Stimulated activated CD8-positive, alpha-beta memory T cell treated with anti-CD3 and anti-CD28 coated beads, Interleukin-4, amount 100 ng/mL, for 4 hours (primary cell): ENCODE measurements at places on chromosomes 12 and 14.

- no peak for DNase-seq
These were observed 27.8 kb upstream of the BDKRB2 start for GRCh38 chr14:96176811-96177211.

DNA sequence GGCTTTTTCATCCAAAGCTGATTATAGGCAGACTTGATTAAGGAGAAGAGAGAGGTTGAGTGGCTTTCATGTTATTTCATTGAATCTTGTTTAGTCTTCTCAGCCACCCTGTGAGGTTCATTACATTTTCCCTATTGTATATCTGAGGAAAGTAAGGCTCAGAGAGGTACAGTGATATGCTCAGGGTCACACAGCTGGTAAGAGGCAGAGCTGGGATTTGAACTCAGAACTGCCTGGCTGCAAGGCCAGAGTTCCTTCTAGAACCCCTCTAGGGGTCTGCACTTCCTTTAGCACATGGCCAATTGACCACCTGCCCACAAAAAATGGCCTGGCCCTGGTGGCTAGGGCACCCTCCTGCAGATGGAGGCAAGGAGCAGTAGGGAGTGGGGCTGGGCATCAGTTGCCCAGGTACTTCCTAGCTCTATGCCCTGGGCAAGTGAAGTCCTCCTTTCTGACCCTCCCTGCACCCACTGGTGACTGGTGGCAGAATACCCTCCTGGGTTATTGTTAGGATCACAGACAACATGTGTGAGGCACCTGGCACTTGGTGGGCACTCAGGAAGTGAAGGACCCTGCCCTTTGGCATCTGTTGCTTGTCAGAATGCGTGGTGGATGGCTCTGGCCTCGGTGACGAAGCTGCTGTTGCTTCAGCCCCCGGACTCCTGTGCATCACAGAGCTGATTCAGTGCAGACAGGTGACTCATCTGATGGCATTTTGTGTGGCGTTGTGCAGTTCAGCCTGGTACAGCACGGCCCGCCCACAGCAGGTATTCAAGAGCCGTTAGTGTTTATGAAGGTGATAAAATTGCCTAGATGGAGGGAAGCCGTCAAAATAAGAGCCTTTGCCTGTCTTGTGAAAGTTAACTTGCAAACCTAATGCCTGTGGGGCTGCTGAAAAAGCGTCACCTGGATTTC, 115.8 kb downstream of the SLC25A47 start:
- DNase-seq: peak; percentile 49

- DNase-seq: no peak
These were observed 57.0 kb downstream of the PLEKHG7 start for GRCh38 chr12:92759634-92760268.

GRCh38 chr12:23662966-23663365, 286.5 kb downstream of the SOX5 start:
- DNase-seq: no peak

- DNase-seq: no peak
These were observed 448.2 kb downstream of the NRXN3 start for GRCh38 chr14:78618368-78618767.

DNA sequence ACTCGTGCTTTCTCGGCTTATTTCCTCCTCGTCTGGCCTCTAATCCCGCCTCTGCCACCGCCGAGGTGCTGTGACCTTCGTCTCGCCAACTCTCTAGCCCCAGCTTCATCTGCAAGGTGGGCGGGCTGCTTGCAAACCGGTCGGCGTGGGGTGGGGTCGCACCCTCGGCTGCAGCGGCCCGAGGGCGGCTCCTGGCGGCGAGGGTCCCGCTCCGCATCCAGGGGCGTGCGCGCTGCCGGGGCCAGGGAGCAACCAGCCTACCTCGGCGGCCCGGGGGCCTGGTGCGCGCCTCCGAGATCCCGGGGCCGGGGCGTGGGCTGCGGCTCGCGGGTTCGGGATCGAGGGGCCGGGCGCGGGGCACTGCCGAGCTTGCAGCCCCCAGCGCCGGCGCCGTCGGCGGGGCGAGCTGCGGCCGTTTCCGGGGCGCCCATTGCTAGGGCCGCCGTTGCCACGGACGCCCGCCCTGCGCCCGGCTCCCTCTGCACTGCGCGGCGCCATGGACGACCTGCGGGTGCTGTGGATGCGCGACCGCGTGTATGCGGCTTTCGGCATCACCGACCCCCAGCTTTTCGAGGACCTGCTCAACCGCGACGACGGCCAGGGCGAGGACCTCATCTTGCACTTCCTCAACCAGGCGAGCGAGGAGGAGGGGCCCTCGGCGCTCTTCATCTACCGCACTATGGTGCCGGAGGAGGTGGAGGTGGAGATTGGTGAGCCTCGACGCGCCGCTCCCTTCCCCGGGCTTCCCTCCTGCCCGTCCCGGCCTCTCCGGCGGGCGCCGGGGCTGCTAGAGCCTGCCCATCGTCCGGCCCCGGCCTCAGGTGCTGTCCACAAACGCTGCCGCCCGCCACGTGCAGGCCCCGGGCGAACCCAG, at the start of gene DNAH10:
Gene DNAH10 (plus strand): TSS at position 461 of the 874 bp plus-strand sequence. CDS start 36 bp downstream, at position 497.
- no peak for DNase-seq

DNA sequence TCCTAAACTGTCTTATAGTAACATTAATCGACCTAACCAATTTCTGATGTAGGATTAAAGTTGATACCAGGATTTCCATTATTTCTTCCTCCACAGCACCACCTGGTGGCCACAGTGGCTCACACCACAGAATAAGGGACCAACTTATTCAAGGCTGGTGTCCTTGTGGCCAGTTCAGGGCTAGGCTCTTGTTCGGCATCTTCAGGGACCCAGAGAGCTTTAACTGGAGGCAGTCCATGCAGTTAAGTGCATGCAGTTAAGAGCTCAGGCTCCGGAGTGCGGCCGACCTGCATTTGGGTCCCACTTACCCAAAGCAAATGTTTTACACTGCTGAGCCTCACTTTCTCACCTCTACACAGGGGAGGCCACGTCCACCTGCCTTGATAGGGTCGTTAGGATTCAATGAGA, 42.0 kb upstream of the GPR68 start:
- peak; percentile 56 for DNase-seq

- no peak for DNase-seq
These were observed 39.1 kb downstream of the DIO3 start for GRCh38 chr14:101600336-101600890.

- no peak for DNase-seq
These were observed 384 bp upstream of the SMUG1 start for GRCh38 chr12:54189198-54189539.

GRCh38 chr12:111249018-111249370, 119.9 kb downstream of the PHETA1 start:
- no peak for DNase-seq

- no peak for DNase-seq
These were observed 76.0 kb downstream of the CHGA start for GRCh38 chr14:92998946-92999345.
